ENCODE measurements at places on chromosomes 3 and 15. TPM values are rescaled to one million over a fixed set of nuclear protein-coding genes. Genes with fewer than 3 reads are reported as not detected.

CATSPER2 gene
- 2.0 TPM for total RNA-seq

KBTBD13 gene
- not detected for total RNA-seq

SAXO2 gene
- total RNA-seq = 0.30 TPM

C3orf85 gene
- total RNA-seq = not detected

ESYT3 gene
- total RNA-seq = 0.07 TPM

PTH1R gene
- 0.20 TPM for total RNA-seq

PLIN1 gene
- 0.33 TPM for total RNA-seq

KLF15 gene
- total RNA-seq = 1.1 TPM

CCR5 gene
- total RNA-seq = not detected

ADGRG7 gene
- total RNA-seq = not detected

SLC24A5 gene
- not detected for total RNA-seq

MEF2A gene
- 55.9 TPM for total RNA-seq

ASB14 gene
- not detected for total RNA-seq

ARRDC4 gene
- 54.2 TPM for total RNA-seq

GREM1 gene
- 166 TPM for total RNA-seq

SLC28A2 gene
- total RNA-seq = not detected

TP53BP1 gene
- 100 TPM for total RNA-seq

CCR9 gene
- total RNA-seq = not detected

LRRIQ4 gene
- 0.07 TPM for total RNA-seq

Measured in smooth muscle cell of the pulmonary artery (primary cell).